ENCODE measurements at places on chromosomes 6 and 20.

DNA sequence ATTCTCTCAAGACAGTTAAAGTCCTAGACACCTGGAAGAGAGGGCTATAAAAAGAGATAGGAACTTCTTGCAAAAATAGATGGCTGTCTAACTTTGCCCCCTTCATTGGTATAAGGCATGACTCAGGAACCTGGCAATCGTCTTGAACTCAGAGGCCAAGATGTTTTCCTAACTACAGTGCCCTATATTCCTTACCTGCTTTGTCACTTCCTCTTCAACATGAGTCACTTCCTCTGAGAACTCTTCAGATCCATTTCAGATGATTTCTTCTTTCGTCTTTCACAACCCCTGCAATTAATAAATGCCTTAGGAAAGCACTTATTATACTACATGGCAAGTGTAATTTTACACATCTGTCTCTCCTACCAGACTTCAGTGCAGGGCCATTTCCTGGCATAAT is 83.5 kb downstream of the HAO1 start:
- no peak for DNase-seq

- no peak for DNase-seq
These were observed 20.6 kb downstream of the OLIG3 start for GRCh38 chr6:137473598-137473997.

DNA sequence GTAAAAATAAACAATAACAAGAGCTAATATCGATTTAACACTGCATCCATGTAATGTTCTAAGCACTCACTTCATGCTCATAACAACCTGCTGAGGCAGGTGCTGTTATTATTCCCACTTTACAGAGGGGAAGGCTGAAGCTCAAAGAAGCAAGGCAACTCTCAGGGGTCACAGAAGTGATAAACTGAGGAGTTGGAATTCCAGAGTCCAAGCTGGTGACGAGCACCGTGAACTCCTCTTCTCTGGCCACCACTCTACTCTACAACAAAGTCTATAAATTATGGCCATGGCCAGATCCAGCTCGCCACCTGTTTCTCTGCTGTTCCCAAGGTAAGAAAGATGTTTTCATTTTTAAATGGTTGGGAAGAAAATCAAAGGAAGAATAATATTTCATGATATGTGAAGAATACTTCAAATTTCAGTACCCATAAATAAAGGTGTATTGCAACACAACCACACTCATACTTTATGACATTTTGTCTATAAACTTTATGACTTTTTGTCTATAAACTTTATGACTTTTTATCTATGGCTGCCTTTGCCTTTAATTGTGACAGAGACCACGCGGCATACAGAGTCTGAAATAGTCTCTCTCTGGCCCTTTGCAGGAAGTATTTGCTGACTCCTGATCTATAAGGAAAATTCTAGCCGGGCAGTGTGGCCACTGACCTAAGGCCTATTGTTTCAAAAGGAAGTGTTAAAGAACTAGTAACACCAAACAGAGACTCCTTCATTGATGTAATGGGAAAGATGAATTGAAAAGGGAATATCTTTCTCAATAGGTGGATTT is 113.2 kb upstream of the KCNG1 start:
- DNase-seq, result no peak

DNA sequence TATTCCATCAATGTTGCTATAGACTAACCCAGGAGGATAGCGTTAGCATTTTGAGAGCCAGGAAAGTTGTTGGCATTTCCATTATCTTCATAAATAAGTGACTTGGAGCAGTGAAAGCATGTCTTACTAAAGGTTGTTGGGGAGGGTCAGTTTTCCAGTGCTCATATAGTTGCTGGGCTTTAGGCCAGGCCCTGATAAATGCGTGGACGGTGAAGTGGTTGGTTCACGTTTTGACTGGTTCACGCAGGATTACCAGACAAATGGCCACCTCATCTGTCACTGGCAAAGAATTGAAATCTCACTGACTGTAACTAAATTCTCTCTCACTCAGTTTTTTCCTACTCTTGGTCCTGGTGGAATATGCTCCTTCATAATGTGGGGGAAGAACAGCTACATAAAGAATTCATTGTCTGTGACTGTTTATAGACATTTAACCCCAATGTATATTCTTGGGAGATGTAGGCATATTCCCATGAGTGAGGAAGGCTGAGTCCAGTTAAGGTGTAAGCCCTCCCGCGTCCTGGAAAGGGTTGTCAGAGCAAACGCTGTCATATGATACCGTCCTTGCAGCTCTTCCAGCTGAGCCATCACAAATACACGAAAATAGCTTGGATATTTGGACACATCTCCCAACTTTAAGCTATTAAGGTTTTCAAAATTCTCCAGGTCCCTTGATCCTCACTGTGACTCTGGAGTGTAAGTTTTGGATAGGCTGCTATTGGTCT is 27.8 kb downstream of the LRRC1 start:
- DNase-seq, result no peak

GRCh38 chr6:83113258-83113657 is 45.8 kb downstream of the DOP1A start:
- DNase-seq, result no peak

GRCh38 chr20:21622097-21622857 is 83.2 kb upstream of the PAX1 start:
- no peak for DNase-seq

DNA sequence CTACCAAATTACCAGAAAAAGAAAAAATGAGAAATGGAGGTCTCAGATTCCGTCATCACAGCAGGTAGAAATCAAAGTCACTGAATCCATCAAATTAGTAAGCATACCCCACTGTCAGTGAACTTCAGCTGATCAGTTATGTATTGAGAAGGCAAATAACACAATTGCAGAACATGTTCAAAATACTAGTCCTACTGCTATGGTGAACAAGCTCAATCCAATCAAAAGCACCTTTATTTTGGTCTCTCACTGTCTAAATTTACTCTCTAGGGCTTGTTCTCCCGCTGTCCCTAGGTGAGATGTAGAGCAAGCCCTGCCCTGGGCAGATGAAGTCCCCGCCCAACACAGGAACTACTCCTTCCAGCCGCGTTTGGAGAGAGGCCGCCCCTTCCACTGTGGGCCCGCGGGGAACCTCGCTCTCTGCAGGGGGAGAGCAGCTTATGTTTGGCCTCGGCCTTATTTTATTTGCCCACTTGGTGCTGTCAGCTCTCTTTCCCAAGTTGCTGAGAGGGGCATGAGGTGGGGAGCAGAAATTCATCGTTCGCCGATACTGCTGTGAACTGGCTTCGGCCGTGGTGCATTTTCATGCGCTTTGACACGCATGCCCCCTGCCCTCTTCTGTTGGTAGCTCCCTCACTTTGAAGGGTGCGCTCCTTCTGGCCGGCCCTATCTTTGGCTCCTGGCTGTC is 14.3 kb upstream of the MAP1LC3A start:
- no peak for DNase-seq

DNA sequence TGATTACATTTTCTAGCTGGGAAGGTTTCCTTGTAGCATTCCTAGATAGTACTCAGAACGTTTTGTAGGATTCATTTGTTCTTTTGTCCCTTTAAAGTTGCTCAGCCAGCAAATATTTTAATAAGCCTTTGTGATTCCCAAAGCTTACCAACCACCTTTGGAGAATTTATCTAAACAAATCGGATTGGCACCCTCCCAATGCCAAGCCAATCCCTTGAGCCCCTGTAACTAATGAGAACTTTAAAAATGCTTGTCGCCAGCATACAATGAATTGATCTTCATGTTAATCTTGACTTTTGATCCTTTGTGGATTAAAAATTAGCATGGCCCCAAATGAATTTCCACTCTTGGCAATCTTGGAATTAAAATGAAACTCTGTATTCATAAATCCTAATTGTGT is 559.5 kb downstream of the UTRN start:
- DNase-seq, result no peak

- no peak for DNase-seq
These were observed 49.5 kb upstream of the B4GALT5 start for GRCh38 chr20:49762940-49763766.

GRCh38 chr6:169518451-169518850 is 183.4 kb downstream of the WDR27 start:
- DNase-seq, result no peak

DNA sequence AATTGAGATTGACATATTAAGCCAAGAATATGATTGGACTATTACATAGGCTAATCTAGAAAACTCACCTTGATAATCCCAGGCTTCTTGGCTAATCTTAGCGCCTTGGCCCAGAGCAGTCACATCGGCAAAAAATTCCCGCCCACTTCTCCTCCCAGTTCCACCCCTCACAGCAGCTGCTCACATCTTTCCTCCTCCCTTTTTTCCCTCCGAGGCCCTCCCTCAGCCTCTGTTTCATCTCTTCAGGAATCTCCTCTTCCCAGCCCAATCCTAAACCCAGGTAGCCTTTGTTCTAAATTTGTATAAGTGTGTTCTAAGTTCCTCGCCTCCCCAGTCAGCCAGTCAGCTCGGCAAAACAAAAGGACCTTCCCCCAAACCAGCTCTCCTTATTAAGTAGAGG is 184.3 kb downstream of the PRKN start:
- DNase-seq, result no peak

- DNase-seq, result no peak
These were observed 23.0 kb upstream of the SLC22A7 start for GRCh38 chr6:43274916-43275597.

- peak; percentile 45 for DNase-seq
These were observed 22.8 kb downstream of the SRSF3 start for GRCh38 chr6:36616893-36617521.

GRCh38 chr6:134549854-134550253 is 231.9 kb upstream of the SGK1 start:
- DNase-seq, result no peak

- peak; percentile 12 for DNase-seq
These were observed 346.5 kb upstream of the PLCB4 start for GRCh38 chr20:8722277-8722928.

DNA sequence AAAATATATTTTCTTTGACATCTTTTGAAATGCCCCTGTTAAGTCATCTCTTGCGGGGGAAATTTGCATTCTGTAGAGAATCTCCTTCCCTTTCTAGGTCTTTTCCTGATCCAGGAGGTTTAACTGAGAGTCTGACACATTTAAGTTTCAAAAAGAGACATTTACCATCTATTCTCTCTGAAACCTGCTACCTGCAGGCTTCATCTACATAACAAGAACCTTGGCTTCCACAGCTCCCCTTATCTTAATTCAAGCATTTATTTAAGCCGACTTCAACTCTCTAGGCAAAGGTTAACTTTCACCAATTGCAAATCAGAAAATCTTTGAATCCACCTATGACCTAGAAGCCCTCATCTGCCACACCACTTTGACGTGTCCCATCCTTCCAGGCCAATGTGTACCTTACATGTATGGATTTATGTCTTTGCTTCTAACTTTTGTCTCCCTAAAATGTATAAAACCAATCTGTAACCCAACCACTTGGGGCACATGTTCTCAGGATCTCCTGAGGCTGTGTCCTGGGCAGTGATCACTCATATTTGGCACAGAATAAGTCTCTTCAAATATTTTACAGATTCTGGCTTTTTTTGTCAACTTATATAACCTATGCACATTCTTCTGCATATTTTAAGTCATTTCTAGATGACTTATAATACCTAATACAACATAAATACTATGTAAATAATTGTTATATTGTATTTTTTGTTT is 666.7 kb downstream of the UTRN start:
- DNase-seq, result no peak

- no peak for DNase-seq
These were observed 114.4 kb upstream of the CCN2 start for GRCh38 chr6:132065556-132065955.

- DNase-seq, result no peak
These were observed 22.4 kb downstream of the MANBAL start for GRCh38 chr20:37311710-37312355.

- DNase-seq, result no peak
These were observed 72.6 kb downstream of the CD109 start for GRCh38 chr6:73768558-73768957.

DNA sequence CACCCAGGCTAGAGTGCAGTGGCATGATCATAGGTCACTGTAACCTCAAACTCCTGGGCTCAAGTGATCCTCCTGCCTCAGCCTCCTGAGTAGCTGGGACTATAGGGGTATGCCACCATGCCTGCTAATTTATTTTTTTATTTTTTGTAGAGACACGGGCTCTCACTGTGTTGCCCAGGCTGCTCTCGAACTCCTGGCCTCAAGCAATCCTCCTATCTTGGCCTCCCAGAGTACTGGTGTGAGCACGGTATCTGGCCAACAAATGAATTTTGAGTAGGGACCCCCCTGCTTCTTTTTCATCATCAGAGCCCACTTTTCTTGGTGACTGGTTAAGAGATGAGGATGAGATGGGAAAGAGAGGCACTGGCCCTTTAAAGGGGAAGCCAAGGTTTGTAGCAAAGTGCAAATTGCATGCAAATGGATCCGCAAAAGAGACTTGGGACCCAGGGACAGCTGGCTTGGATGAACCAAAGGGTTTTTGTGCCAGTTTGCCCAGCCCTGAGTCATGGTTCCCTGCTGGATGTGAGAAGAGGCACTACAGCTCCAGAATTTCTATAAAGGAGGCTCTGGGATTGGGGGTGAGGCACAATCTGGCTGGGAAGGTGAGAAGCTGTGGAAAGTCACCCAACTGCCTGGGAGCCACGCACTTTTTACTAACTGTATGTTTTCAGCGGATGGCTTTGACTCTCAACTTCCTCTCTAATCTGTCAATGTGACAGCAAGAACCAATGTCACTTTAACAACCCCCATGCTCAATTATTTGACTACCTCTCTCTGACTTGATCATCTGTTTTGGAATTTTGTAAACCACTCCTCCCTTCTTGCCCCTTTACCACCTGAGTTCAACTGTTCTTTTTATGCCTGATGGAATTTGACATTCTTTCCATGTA is 58.7 kb upstream of the RNF24 start:
- DNase-seq, result no peak

DNA sequence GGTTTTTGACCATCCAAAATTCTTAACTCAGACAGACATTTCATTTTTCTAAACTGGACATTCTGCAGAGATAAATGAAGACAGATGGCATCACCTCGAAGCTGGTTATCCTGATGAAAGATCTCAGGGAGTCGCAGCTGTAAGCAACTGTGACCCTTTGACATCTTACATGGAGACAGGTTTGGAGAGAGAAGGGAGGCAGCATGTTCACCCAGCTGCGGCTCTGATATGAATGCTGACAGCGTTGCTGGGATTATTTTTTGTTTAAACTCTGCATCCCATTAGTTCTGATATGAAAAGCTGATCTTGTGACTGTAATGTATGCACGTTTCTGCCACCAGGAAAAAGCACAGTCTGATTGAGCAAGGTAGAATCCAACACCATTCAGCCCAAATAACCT is 89.4 kb downstream of the C6orf118 start:
- DNase-seq, result no peak

GRCh38 chr6:5937169-5937909 is 69.4 kb downstream of the NRN1 start:
- no peak for DNase-seq

DNA sequence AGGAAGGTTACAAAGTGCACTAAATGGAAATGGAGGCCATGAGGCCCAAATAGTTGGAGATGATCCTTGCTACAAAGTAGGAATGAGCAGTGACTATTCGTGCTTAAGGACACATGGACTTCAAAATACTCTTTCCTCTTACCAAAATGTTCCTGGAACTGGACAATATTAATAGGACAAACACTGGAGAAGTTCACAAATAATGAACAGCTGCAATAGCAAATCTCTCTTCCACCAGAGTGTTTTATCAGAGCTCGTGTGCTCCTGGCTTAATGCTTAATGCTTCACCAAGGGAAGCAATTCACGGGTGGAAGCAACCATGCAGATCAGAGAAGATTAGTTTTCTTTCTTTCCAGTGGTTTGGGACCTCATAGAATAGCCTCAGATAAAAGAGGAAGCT is 435.4 kb downstream of the BCKDHB start:
- no peak for DNase-seq

All from hematopoietic multipotent progenitor cell treated with erythropoietin and hydrocortisone succinate and interleukin-3 and kit ligand, for 17 days (in vitro differentiated cells).